ENCODE measurements at places on chromosomes 4 and X. TPM values are rescaled to one million over a fixed set of nuclear protein-coding genes. Genes with fewer than 3 reads are reported as not detected.

The RTL3 gene
- not detected for total RNA-seq

The GLRA3 gene
- not detected for total RNA-seq

The MAGEB17 gene
- total RNA-seq, result not detected

The SSX4 gene
- not detected for total RNA-seq

The SERTM2 gene
- total RNA-seq, result not detected

The PAGE1 gene
- total RNA-seq, result not detected

The COL4A6 gene
- total RNA-seq, result 1.3 TPM

The CXorf49 gene
- total RNA-seq, result not detected

The CT45A1 gene
- not detected for total RNA-seq

The TMEM154 gene
- total RNA-seq, result 5.5 TPM

The SSX4B gene
- total RNA-seq, result not detected

The HTRA3 gene
- total RNA-seq, result 9.6 TPM

The BRS3 gene
- total RNA-seq, result not detected

The APLN gene
- 0.54 TPM for total RNA-seq

The AKAP14 gene
- total RNA-seq, result not detected

The HELQ gene
- 44.8 TPM for total RNA-seq

The RIBC1 gene
- total RNA-seq, result 1.6 TPM

GRCh38 chr4:78331186-78331585 is 220.4 kb upstream of the ANXA3 start:
- no peak for DNase-seq

DNA sequence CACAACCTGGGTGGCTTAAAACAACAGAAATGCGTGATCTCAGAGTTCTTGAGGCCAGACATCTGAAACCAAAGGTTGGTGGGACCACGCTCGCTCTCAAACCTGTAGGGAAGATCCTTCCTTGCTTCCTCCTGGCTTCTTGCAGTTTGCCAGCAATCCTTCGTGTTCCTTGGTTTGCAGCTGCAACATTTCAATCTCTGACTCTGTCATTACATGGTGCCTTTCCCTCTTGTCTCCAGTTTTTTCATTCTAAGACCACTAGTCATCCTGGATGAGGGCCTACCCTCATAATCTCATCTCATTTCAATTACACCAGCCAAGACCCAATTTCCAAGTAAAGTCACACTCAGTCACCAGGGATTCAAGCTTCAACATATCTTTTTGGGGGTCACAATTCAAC is 388.0 kb downstream of the GPM6A start:
- peak; percentile 65 for DNase-seq

GRCh38 chr4:110087070-110087708 is 111.2 kb downstream of the ELOVL6 start:
- DNase-seq, result peak; percentile 91

GRCh38 chrX:108640817-108641216 is 95.5 kb downstream of the IRS4 start:
- no peak for DNase-seq

GRCh38 chrX:155333544-155334100 is 792 bp downstream of the CLIC2 start:
- no peak for DNase-seq

DNA sequence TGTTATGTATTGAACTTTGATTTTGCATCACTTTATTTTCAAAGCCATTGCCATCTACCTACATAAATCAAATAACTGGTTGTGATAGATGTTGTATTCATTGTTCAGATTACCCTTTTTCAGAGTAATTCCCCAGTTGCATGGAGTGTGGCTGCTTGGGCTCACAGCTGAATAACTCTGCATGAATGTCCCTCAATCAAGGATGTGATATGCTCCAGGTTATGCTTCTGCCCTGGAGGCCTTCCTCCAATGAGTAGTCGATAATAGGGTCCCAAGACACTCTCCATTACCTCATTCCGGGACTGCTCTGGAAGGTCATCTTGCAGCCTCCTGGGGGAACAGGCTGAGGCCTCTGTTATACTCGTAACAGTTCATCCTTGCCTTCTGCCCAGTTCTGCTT is 251.8 kb downstream of the ADGRL3 start:
- DNase-seq, result no peak

GRCh38 chrX:19024366-19024765 is 40.5 kb upstream of the PHKA2 start:
- DNase-seq, result no peak

DNA sequence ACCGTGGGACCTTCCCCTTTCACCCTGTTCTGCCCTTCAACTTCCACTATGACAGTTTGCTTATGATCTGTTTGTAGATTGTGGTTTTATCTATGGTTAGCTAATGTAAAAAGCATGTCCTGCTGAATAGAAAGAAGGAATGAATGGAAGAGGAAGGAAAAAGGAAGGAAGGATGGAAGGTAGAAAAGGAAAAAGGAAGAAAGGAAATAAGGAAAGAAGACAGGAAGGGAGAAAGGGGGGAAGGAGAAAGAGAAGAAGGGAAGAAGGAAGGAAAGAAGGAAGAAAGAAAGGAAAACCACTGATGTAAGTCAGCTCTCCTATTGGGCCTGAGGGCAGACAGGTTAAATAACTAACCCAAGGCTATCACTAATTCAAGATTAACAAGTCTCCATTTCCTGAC is 319.1 kb upstream of the KLF3 start:
- no peak for DNase-seq

DNA sequence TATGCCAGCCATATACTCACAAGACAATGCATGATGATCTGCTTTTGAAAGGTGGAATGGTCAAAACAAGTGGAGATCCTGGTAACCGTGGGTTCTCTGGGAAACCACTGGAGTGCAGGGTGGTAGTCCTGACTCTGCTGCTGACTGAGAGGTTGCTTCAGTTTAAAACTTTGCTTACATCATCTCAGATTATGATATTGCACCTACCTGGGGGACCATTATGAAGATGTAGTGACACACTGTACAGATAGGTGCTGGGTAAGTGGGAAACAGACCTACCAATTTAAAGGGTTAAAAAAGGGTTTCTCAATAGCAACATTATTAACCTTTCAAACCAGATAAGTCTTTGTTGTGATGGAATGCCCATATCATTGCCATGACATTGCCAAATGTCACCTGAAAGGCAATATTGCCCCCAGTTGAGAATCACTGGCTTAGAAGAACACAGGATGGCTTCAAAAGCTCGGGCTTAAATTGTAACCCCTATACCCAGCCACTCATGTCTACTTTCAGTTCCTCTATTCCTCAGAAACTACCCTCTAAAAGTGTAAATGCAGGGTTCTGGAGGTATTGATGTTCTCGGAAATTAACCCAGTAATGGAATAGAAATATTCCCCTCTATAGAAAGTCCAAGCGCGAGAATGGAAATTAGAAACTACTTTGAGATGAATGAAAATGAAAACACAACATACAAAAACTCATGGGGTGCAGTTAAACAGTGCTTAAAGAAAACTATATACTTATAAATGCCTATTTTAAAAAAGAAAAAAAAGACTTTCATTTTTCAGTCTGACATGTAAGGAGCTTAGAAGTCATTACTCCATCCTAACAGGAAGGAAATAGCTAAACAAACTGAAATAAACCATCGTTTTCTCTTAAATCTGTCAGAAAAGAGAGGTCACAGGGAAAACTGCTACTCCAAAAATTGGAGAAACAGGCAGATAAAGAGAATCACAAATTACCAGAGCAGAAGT is 65.8 kb downstream of the ARHGEF6 start:
- DNase-seq, result no peak

- no peak for DNase-seq
These were observed 46.7 kb downstream of the TMEM154 start for GRCh38 chr4:152633118-152633517.

- DNase-seq, result no peak
These were observed 867.6 kb downstream of the FAT4 start for GRCh38 chr4:126182336-126182735.

- DNase-seq, result no peak
These were observed 63.0 kb upstream of the TMEM150C start for GRCh38 chr4:82624819-82625218.

- no peak for DNase-seq
These were observed 57.5 kb downstream of the ACOX3 start for GRCh38 chr4:8383016-8383415.

GRCh38 chr4:184838249-184839074 is 12.7 kb upstream of the ACSL1 start:
- peak; percentile 20 for DNase-seq

DNA sequence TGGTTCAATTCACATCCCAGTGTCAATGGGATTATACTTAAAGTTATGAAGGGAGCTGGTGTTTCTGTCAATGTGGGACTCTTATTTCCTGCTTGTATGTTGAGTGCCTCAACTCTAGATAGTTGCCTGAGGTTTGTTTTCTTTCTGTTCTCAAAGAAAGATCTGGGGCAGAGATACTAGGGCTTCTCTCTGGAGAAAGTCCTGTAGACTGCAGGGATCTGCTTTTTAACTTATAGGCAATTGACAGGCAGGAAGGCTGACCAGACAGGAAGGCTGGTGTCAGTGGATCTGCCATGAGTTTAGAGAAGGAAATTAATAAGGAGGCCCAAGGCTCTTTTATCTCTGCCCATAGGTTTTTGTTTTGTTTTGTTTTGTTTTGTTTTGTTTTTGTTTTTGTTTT is 64.0 kb upstream of the PRKX start:
- DNase-seq, result no peak

DNA sequence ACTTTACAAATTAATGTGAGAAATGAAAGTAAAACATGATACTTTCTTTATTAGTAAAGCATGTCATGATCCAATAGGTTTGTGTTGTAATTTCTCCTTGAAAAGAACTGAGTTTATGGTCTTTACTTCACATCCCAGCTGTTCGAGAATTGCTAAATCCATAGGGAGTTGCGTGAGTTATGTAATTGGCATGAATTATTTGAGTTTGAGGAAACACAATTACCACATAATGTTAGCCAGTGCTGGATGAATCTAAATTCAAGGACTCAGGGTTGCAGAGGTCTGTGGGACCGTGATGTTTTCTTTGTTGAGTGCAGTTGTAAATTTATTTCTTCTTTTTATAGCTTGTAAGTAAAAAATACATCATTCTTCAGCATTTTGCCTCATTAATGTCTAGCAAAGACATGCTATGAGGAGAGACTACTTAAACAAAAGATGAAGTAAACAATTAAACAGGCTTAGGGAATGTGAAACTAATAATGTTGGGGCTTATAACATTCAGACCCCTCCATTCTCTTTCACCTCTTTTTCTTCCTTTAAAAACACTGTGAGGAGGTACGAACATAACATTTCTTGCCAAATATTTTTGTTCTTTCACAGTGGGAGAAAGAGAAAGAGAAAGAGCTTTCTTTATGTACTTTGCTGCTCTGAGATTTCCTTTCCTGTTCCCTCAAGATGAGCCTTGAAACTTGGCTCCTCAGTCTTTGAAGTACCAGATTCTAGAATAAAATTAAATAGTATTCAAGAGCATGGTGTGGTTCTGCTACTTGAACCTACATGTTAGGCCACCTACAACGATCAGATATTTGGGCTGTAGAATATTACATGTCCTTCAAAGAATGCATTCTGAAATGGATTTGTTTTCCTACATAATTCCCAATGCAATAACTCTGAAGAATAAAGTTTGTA is 159.6 kb upstream of the ANK2 start:
- peak; percentile 90 for DNase-seq

- DNase-seq, result no peak
These were observed 1812.9 kb upstream of the TENM3 start for GRCh38 chr4:180430283-180430682.

DNA sequence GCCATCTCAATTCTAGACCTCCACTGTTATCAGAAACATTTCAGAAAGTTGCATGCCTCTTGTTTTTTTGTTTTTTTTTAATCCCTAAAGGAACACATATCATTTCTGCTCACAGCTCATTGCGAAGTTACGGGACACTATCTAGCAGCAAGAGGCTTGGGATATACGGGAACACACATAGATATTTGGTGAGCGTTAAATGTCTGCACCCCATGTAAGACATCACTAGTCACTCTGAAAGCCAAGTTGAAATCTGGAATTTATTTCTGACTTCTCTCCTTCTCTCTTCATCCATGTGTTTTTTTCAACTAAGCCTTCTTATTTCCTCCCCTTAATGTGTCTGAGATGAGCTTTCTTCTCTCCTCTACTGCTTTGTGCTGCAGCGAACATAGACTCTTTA is 683.7 kb downstream of the PDHA2 start:
- no peak for DNase-seq

GRCh38 chrX:136658151-136658550 is 10.2 kb downstream of the CD40LG start:
- no peak for DNase-seq

GRCh38 chr4:74961230-74961629 is 28.3 kb downstream of the PARM1 start:
- no peak for DNase-seq

GRCh38 chr4:165464376-165464775 is 85.6 kb downstream of the CPE start:
- no peak for DNase-seq
